ENCODE measurements at places on chromosomes 6 and 20. TPM values are rescaled to one million over a fixed set of nuclear protein-coding genes. Genes with fewer than 3 reads are reported as not detected.

DNA sequence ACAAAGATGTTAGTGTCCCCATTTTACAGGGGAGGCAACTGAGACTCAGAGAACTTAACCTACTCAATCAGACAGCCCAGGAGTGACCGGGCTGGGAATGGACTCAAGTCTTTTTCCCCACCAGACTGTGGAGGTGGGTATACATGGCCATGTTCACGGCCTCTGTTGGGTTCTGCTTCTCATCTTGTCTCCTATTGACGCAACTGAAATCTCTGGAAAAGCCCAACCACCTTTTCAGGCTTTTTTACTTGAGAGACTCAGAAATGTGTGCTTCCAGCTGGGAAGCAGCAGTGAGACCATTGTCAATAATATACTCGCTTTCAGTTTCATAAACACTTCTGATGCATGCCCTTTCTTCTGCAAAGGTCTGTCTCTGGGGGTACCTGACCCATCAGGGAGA, 70.7 kb downstream of the SOBP start:
- no peak for DNase-seq

DNA sequence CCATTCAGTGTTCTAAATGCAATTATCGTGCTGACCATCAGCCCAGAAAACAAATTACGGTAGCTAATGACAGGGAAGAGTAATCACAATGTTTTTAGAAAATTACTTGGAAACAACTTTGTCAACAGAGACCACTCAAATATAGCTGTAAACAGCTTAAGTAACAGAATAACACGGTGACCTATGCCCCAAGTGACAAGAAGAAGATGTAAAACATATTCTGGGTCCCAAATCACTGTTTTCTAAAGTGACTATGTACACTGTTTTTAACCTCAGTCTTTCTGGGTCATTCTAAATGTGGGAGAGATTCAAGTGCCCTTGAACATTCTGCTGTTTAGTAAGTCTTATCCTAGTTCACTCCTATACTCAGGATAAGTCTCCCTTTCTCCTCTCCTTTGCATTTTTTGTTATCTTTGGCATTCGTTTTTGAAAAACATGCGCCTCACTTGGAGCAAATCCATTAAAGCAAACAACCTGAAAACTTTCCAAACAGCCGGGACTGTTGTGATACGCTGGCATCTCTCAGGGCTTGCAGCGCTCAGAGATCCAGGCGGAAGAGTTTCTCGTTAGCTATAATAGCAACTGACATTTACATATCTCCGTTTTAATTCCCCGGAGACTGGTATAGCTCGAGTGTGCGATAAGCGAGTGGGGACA, 114.5 kb upstream of the SOX4 start:
- no peak for DNase-seq

GRCh38 chr6:65830151-65830550, 123.1 kb upstream of the EYS start:
- DNase-seq = no peak

GRCh38 chr20:51492167-51493092, 50.1 kb downstream of the NFATC2 start:
- no peak for DNase-seq

DNA sequence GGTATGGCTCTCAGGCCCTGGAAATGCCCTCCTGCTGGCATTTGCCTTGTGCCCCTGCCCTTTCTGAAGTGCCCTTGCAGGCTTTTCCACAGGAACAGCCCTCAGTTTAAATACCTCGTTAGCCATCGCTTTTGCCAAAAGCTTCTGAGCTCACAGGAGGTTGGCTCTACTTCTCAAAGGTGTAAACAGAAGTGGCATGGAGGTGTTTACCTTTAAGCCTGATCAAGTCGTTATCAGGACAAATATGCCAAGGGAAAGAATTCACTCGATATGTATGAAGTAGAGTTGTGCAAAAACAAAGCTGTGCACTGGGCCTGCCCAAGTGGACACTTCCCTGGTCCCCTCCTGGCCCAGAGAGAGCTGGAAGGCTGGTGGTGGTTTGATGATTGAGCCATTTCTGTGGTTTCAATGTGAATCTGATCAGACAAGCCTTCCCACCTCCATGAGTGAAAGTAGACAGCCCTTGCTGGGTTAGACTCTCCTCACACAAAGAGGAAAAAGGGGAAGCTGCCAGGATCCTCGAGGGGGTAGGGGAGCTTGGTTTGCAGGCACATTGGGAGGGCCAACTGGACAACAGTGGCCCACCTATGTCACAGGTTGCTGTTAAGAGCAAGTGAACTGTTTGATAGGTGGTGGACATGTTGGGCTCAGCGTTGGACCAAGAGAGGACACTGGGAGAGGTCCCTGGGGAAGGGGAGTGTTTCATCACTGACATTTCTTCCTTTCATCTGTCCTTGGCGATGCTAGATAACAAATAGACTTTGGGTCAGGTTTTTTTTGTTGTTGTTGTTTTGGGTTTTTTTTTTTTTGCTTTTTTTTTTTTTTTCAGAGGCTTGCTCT, 98.7 kb downstream of the ZDHHC14 start:
- DNase-seq = no peak

DNA sequence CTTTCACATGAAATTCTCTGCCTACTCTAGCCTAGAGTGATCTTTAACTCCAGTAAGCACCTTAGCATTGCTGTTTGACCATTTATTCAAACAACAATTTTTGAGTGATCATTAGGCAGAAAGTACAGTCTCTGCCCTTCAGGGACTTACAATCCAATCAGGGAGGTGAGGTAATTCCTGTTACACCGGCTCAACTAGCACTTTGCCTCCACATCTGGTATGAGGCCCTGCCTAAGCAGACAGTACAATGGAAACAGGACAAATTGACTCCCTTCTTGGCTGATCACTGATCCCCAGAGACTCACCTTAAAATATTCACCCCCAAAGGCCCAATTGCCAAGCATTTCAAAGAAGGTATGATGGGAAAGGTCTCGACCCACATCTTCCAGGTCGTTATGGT, 1.4 kb downstream of the AARS2 start:
- no peak for DNase-seq

DNA sequence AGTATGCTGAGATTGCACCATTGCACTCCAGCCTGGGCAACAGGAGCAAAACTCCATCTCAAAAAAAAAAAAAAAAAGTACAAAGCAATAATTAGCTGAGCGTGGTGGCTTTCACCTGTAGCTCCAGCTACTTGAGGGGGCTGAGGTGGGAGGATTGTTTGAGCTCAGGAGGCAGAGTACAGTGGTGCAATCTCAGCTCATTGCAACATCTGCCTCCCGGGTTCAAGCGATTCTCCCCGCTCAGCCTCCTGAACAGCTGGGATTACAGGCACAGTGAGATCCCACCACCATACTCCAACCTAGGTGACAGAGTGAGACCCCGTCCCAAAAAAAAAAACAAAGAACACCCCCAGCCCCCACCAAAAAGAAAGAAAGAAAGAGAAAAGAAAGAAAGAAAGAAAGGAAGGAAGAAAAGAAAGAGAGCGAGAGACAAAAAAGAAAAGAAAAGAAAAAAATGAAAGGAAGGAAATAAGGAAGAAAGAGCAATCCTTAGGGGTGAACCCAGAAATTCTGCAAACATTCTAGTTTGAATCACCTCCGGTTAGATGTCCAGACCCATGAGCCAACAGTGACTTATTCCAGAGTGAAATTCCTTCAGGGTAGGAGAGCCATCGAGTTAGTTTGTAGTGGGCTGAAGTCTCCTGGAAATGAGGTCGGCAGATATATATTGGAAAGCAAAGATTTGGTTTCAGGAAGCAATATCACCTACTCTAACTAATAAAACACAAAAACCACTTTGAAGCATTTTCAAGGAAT, 3.2 kb upstream of the RIPOR3 start:
- DNase-seq = no peak

GRCh38 chr20:53805895-53806384, 212.3 kb upstream of the ZNF217 start:
- DNase-seq = no peak

GRCh38 chr6:139591075-139591865, 216.8 kb upstream of the CITED2 start:
- no peak for DNase-seq

DNA sequence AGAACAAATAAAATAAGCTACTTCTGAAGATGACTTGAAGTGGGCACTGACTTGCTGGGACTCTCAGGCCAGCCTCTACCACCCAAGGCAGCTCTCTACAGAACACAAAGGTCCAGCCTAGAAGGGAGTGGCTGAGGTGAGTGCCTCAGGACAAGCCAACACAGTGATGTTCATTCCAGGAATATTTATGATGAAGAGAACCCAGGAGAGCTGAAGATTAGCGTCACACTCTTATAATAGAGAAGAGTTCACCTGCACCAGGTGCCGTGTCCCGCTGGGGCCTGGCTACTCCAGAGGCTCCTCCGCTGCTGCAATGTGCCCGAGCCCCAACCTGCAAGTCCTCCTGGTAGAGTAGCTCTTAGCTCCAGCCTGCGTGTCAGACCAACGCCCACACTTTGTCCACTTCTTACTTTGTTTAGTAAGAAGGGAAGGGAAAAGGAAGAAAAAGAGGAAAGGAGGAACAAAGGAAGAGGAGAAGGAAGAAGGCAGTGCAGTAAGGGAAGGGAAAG, 182.4 kb upstream of the QKI start:
- no peak for DNase-seq

GRCh38 chr6:46174904-46175303, 4.1 kb upstream of the ENPP5 start:
- DNase-seq = no peak

- no peak for DNase-seq
These were observed 2.9 kb downstream of the ZNF335 start for GRCh38 chr20:45968801-45969711.

GRCh38 chr6:116238083-116238482, 15.8 kb downstream of the TSPYL4 start:
- no peak for DNase-seq

The IL17A gene
- total RNA-seq = 0.22 TPM

The EDN3 gene
- not detected for total RNA-seq

The GRM1 gene
- total RNA-seq = not detected

The CCHCR1 gene
- total RNA-seq = 47.5 TPM

The NRN1 gene
- 2.5 TPM for total RNA-seq
